ENCODE measurements at places on chromosomes 11 and 22.
A peak's percentile ranks its signal among the peaks of the same experiment; 100 is the strongest.

- peak; percentile 42 for DNase-seq
Measured at GRCh38 chr22:19121631-19122142, 525 bp downstream of the DGCR2 start.

GRCh38 chr11:36350137-36350513, 54.0 kb downstream of the PRR5L start:
- DNase-seq, result no peak

DNA sequence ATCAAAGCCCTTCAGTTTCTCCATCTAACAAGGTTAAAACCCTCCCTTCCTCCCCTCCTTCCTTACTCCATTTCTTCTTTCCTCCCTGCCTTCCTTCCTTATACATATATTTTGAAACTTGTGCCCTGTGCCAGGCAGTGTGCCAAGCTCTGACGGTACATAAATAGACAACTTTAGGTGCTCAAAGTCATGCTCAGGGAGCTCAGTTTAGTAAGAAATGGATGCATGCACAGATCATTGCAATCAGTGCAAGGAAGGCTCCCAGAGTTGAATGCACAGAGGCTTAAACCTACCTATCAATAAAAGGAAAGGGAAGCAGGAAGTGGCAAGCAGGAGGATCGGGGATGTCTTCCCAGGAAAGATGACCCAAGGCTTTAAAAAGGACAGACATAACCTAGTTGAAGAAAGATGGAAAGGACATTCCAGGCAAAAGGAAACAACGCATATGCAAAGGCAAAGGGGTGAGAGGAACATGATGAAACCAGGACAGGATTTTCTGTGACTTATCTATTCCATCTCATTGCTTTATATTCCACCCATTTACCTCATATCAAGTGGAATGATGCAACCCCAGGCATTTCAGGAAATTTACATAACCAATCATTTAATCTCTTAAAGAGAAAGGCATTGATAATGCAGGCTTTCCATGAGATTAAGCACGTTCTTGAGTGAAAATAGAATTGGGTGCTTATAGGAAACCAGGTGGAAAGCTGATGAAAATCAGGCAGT, 13.2 kb downstream of the FZD4 start:
- no peak for DNase-seq

DNA sequence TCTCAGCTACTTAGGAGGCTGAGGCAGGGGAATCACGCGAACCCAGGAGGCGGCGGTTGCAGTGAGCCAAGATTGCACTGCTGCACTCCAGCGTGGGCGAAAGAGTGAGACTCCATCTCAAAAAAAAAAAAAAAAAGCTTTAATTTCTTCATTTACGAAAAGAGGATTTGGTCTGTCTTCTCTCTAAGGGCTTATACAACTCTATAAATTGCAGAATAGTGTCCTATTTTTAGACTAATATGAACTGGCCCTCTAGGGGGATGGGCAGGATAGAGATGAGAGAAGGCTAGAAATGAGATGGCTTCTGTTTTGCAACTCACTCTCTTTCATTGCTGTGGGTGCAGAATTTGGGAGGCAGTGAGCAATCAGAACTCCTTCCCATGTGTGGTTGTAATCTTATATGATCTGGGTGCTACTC, 11.3 kb downstream of the MAML2 start:
- DNase-seq, result no peak

DNA sequence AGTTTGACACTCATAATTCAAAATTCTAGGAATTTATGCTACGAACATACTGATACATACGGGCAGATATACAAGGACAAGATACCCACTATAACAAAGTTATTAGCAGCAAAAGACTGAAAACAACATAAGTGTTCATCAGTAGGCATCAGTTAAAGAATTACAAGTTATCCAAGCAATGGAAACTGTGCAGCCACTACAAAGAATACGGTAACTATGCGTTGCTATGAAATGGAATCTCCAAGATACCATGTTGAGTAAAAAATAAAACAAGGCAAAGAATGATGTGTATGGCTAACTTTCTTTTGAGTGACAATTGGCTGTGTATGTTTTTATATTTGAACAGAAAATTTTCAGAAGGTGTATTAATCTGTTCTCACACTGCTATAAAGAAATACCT, 151.7 kb downstream of the ADAMTS15 start:
- DNase-seq, result no peak
